ENCODE measurements at places on chromosomes 6 and 20.
A peak's percentile ranks its signal among the peaks of the same experiment; 100 is the strongest.

- DNase-seq = no peak
Observed at GRCh38 chr6:119112812-119113530, 34.5 kb upstream of the FAM184A start.

DNA sequence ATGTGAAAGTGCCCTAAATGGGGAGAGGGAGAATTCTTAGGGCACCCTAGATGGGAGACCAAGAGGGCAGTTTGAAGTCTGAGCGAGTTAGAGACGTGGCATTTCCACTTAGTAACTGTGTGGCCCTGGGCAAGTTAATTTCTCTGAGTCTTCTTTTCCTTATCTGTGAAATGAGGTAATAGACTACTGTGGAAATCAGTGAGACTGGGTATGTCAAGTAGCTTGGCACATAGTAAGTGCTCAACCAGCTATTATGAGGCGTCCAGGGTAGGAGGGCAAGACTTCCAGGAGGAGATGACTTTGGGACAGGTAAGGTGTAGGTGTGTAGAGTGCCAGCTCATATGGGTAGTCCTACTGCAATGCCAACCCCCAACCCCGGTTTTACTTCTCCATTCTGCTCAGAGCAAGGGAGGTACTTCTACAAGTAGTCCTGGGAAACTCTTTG lies 770 bp downstream of the KIF3B start:
- DNase-seq = no peak

- DNase-seq = no peak
Observed at GRCh38 chr20:37821696-37822095, 81.2 kb upstream of the VSTM2L start.

GRCh38 chr6:41774841-41775240 lies 4.9 kb downstream of the FRS3 start:
- no peak for DNase-seq

DNA sequence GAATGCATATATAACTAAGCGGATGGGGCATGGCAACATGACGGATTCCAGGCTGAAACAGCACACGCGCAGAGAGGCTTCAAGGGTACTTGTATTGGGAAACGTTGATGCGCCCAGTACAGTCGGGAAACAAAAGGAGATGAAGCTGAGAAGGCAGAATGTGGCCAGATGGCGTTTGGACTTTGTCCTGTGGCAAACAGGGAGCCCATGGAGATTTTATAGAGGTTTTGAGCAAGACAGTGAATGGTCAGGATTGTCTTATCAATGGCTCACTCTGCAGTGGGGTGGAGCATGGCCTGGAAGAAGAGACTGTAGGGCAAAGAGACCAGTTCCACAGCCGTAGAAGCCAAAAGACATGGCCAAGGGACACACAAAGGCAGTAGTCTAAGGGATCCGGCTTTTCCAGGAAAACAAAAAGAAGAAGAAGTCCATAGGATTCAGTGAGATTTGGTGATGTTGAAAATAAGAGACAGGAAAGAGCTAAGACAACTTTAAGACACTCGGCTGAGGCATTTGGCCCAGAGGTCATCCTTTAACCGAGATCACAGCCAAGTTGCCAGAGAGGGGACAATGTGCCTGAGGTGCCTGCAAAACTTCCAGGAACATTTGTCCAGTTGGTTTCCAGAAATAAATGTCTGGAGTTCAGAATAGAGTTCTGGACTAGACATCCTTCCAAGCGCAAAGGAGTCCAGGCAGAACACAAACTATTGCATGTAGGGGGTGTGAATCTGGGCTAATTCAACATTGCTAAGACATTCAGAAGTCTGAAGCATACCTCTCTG lies 123.0 kb upstream of the RREB1 start:
- no peak for DNase-seq

DNA sequence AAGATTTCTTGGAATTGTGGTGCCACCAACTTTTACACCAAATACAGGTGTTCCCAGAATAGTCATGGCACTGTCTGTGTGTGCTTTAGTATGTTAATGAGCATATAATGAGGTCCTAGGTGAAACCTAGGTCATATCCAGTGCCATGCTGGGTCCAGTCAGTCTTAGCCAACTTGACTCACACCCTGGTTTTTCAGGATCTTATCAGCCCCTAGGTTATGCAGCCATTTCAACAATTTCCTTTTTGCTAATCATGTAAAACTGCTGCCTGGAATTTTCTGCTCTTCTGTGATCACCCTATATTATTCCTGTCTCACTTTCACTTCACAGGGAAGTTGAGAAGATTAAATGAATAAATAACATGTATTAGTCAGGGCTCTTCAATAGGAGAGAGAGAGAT lies 23.7 kb downstream of the SDHAF4 start:
- no peak for DNase-seq

DNA sequence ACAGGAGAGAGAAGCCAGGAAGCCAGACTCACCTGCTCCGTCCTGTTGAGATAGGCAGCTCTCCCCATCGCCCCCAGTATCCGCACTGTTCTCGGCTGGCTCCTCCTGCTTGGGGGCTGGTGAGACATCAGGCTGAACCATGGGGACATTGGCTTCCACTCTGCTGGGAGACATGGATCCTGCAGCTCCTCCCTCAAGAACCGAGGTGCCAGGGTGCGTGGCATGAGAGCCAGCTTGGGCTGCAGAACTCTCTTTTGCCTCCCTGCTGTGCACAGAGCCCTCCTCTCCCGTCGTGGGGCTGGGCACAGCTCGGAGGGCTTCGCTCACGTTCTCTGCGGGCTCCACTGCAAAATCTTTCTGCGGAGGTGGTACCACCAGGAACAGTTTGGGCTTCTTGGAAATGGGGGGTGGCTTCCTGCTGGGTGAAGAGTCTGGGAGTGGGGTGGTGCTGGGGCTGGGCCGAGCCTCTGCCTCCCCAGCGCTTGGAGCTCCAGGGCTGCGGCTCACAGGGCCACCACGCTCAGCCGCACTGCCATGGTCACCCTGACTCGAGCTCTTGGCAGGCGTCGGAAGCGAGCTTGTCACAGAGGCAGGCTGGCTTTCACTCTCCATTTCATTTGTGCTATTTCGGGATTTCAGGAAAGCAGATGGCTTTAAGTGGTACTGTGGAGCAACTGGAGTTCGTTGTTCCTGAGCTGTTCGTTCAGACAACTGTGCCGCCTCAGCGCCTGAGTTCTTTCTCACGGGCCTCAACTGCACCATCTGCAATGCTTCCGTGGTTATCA lies 26.5 kb downstream of the HEBP2 start:
- no peak for DNase-seq

DNA sequence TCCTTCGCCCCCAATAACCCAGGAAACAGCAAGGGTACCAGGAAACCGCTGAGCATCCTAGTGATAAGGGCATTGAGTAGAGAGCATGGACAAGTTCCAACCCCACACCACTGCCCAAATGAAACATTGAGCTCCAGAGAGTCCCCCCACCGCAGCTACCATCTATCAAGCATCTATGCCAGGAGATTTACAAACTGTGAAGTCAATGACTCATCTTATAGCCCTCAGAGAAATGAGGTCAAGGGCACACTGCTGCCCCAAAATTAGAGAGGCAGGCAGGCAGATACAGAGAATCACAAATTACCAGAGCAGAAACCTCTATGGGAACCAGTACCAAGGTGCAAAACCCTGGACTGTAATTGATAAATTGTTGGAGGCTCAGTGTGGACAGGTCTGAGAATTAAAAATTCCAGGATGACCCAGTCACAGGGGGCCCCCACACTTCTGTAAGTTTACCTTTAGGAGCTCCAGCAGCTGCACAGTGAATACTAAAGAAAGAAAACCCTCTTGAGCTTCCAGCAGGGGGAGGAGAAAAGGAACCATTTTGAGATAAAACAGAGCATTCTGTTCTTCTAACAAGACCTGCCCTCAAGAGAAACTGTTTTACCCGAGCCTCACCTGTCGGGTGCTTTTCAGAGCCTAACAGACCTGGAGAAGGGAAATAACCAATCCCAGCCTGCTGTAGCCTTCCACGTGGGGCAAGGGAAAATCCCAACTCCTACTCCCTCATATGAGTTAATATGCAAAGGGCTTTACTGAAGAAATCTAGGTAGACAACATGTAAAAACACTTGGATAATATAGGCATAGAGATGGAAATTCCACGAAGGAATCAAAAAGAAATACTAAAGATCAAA lies 118.0 kb upstream of the ARID1B start:
- DNase-seq = no peak

DNA sequence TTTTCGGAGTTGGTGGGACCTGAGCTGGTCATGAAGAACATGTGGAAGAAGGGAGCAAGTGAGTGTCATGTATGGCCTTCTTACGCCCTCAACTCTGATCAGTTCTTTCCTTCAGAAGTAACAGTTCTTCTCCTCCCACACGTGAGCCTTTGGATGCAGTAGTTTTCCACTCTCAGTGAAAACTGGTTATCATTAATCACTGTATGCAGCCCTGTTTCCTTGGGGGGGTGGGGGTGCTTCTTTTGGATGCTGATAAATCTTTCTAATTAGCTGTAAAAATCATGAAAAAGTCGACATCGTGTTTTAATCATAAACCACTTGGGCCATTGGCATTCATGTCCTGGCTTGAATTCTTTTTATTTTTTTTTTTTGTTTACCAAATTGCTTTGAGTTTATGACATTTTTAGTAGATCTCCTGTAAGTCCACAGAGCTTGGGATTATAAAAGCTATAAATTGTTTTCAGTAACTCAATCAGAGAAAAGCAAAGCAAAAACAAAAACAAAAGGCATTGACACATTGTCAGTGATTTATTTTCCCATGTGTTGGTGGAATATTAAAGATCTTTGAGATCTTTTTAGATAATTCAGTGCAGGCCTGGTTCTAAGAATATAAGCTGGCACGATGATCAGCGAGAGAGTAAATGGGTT lies 84.8 kb downstream of the TRMT11 start:
- DNase-seq = no peak

DNA sequence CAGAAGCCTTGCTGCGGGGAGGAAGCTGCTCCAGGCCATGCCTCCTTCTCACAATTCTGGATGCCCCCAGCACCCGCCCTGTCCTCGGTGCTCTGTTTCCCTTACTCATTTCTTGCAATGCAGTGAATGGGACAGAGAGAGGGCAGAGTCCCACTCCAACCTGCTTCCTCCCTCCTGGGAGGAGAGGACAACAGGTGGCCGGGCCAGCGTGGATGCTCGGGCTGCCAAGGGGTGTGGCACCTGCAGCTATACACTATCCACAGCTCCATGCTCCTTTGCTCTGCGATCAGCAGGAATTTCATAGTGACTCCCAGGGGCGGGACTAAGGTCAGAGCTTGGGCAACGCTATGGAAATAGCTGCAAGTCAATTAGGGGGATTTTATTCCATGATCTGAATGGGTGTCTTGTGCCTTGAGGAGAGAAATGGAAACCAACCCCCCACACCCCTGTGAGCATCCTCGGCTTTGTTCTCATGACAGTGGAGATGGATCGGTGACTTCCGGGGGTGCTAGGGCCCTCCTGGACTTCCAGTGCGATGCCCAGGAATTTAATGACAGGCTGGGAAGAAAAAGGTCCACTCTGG lies 192.5 kb downstream of the MYLK4 start:
- no peak for DNase-seq

DNA sequence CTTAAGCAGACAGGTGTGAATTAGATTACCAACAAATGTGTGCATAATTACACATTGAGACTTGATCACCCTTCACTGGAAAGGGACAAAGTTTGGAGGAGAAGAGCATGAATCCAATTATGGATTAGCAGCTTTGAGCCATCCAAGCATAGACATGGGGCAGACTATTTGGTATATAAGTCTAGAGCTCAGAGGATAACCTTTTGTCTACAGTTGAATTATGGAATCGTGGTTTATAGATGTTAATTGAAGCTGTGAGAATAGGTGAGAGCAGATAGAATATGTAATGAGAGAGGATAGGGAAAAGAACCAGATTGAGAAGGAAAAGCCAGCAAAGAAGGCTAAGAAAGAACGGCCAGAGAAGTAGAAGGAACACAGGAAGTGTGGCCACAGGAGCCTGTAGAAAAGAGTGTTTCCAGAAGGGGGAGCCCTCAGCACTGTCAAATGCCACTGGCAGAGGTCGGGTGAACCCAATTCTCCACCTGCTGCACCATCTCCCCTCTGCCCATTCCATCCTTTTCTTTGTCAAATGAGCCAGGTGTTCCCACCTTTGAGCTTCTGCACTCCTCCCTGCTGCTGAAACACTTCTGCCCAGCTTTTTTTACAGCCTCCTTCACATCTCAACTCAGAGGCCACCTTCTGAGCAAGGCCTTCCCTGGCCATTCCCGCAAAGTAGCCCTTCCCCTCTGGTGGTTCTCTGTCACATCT lies 7.3 kb downstream of the DNTTIP1 start:
- DNase-seq = peak; percentile 64

DNA sequence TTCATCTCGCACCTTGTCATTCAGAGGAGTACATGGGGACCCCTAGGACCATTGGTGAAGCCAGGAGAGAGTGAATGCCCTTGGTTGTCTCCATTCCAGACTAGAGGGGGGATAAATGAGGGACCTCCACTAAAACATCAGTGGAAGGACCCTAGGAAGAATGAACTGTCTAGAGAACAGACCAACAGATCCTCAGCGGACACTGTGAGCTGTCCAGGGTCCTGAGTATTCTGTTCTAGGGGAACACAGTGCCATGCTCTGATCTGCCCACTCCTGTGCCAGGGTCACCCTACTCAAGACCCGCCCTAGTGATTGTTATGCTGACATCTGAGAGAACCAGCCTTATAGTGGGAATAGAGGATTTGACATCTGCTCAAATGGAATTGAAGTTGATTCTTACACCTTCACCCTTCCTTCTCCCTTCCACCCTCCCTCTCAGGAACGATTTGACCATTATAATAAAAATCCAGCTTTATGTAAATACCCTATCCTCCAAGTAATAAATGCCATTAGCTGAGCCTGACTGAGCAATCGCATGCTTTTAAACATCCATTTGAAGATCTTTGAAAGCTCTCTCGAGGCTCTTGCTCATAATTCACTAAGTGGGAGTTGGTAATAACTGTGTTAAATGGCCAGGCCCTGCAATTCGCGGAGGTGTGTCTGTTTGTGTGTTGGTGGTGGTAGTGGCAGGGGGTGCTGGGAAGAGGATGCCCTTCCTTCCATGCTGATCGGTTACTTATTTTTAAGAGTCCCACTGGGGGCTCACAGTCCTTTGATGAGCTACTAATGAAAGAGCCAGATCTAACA lies 43.6 kb upstream of the SLC32A1 start:
- peak; percentile 19 for DNase-seq

GRCh38 chr6:56798163-56798562 lies 155.5 kb upstream of the DST start:
- no peak for DNase-seq

- DNase-seq = no peak
Observed at GRCh38 chr6:127458817-127459216, 372 bp downstream of the KIAA0408 start.

DNA sequence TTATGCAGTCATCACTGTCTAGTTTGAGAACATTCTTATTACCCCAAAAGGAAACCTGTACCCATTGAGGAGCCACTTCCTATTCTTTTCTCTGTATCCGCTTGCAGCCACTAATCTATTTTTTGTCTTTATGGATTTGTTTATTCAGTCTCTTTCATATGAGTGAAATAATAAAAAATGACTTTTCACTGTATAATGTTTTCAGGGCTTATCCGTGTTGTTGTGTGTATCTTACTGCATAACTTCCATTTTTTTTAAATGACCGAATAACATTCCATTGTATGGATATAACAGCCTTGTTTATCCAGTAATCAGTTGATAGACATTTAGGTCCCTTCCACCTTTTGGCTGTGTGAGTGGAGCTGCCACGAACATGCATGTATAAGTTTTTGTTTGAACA lies 86.6 kb downstream of the ZFAND3 start:
- no peak for DNase-seq

GRCh38 chr6:27684264-27685211 lies 211.6 kb upstream of the ZNF184 start:
- no peak for DNase-seq

GRCh38 chr6:144588697-144589325 lies 303.7 kb downstream of the UTRN start:
- DNase-seq = no peak

GRCh38 chr6:63307581-63308246 lies 12.1 kb downstream of the LGSN start:
- no peak for DNase-seq

GRCh38 chr20:37406010-37406998 lies 60.4 kb downstream of the SRC start:
- no peak for DNase-seq

All from activated gamma-delta T cell treated with Interleukin-2 at 50 U/mL for 16 hours (primary cell).